ENCODE measurements at places on chromosomes 2 and 18. TPM values are rescaled to one million over a fixed set of nuclear protein-coding genes. Genes with fewer than 3 reads are reported as not detected.

LYG2 gene
- total RNA-seq = not detected

SEPTIN10 gene
- total RNA-seq = 113 TPM

RBM44 gene
- total RNA-seq = 4.0 TPM

HOXD8 gene
- total RNA-seq = 2.7 TPM

SRD5A2 gene
- total RNA-seq = 0.10 TPM

ARHGAP28 gene
- total RNA-seq = 26.0 TPM

MEP1B gene
- total RNA-seq = 0.10 TPM

PDCL3 gene
- total RNA-seq = 20.9 TPM
